ENCODE measurements at places on chromosomes 11 and 22.

- no peak for DNase-seq
These were observed 39.2 kb downstream of the APOL1 start for GRCh38 chr22:36291831-36292740.

DNA sequence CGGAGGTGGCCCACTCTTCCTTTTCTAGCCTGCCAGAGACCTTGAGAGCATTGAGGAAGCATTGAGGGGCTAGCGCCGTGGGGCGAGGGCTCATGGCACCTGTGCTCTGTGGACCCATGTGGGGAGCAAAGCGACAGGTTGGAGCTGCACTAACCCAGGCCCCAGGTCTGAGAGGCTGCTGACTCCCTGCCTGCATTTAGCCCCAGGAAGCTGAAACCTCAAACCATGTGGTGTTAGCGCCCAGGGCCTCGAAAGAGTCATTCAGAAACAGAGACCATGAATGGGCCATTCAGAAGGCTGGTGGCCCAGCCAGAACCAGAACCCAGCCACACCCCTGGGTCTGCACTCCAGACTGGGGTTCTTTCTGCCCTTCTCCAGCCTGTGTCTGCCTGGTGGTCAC is 88.6 kb downstream of the BCR start:
- DNase-seq: no peak

DNA sequence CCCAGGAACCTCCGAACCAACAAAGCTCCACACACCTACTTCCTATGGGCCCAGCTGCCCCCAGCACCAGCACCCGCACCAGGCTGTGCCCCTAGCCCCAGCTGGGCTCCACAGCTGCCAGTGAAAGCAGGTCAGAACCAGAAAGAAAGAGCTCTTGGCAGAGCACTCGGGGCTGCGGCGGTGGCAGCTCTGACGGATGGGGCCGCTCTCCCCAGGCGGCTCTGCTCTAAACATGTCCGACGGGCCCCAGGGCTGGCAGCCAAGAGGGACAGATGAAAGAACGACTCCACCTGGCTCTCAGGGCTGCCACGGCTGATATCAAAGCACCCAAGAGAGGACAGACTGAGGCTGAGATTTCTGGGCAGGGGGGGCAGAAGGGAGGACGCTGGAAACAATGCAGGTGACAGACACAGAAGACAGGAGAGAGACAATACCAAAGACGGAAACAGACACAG is 25.7 kb downstream of the LRFN4 start:
- DNase-seq: no peak

GRCh38 chr22:22691716-22692701 is 47.6 kb downstream of the GGTLC2 start:
- DNase-seq: no peak

GRCh38 chr22:19970031-19970478 is 28.4 kb upstream of the TXNRD2 start:
- no peak for DNase-seq

- no peak for DNase-seq
These were observed 12.9 kb downstream of the SIRT3 start for GRCh38 chr11:223026-223789.

- DNase-seq: no peak
These were observed 67.4 kb downstream of the SCUBE1 start for GRCh38 chr22:43275545-43276317.

GRCh38 chr11:73330569-73331093 is 22.6 kb downstream of the ARHGEF17 start:
- no peak for DNase-seq

DNA sequence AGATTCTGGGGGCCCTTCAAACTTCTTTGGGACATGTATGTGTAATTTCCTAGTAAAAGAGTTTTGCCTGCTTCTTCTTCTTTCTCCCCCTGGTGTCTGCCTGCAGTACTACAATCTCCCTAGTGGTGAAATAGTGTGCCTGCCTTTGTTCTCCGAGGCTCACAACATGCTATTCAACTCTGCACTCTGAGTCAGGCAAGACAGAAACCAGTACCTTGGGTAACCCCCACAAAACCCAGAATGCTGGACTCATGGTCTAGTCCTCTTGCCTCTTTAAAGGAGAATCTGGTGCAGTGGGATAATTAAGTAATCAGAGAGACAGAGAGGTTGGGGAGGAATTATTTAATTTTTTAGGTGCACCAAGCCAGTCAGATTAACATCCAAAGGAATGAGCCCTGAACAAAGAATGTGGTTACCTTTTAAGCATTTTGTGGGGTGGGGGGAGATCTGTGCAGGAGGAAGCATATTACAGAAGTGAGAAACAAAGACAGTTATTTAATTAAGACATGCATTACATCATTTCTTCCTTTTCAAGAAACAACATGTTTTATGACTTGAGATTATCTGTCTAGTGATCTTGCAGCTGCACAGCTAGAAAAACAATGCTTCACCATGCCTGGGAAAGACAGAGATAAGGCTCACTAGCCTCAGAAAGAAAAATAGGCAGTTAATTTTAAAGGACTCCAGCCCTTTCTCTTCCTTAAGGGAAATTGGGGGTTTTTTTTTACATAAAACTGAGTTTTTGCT is 11.0 kb upstream of the MS4A6A start:
- DNase-seq: peak; percentile 48

- no peak for DNase-seq
These were observed 282.5 kb upstream of the MPPED2 start for GRCh38 chr11:30868626-30869081.

- no peak for DNase-seq
These were observed 151.2 kb downstream of the LRRC4C start for GRCh38 chr11:41308286-41308685.

DNA sequence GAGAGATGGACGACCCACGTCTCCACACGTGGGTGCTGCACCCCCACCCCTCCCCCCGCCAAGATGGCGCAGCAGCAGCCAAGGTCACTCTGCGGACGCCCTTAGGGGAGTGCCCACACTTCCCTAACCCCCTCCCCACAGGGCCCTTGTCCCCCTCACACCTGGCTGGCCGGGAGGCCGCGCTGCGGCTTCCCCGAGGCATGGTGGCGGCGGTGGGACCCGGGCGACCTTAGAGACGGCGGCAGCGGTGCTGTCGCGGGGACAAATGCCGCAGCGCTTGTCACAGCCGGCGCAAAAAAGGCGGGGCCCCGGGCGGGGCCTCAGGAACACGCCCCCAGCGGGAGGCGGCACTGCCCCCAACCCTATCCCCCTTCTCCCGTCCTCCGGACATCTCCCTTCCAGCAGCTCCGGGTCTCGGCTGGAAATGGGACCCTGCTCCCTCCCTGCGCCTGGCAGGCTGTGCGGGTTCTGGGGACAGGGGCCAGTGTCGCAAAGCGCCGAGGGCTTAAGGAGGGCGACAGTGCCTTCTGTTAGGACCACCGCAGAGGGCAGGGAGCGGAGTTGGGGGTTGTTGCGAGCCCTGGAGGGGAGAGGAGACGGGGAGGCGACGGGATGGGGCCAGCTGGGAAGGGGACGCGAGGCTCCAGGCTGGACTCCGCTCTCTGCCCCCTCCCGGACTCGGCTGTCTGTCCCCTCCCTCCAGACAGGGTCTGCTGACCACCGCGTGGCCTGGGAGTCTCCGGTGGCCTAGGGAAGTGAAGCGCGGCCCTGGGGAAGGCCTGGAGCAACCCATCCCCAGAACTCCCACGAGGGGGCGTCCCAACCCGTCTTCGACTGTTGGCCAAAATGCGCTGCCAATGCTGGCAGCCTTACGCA is at the start of gene CHCHD10:
Gene CHCHD10 (minus strand): TSS at position 300 of the 876 bp plus-strand sequence. CDS start 98 bp downstream, at position 202.
- DNase-seq: peak; percentile 74

DNA sequence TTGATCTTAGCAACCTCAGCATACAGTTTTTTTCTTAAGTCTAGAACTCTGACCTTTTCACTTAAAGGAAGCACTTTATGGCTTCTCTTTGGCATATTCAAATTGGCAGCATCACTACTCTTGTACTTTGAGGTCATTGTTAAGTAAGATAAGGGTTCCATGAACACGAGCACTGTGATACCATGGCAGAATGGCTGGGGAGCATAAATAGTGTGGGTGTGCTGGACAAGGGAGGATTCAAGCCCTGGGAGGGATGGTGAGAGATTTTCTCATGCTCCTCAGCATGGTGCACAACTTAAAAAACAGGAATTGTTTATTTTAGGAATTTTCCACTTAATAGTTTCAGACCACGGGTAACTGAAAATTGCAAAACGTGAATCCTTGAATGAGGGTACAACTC is 111.4 kb downstream of the ATXN10 start:
- DNase-seq: no peak

DNA sequence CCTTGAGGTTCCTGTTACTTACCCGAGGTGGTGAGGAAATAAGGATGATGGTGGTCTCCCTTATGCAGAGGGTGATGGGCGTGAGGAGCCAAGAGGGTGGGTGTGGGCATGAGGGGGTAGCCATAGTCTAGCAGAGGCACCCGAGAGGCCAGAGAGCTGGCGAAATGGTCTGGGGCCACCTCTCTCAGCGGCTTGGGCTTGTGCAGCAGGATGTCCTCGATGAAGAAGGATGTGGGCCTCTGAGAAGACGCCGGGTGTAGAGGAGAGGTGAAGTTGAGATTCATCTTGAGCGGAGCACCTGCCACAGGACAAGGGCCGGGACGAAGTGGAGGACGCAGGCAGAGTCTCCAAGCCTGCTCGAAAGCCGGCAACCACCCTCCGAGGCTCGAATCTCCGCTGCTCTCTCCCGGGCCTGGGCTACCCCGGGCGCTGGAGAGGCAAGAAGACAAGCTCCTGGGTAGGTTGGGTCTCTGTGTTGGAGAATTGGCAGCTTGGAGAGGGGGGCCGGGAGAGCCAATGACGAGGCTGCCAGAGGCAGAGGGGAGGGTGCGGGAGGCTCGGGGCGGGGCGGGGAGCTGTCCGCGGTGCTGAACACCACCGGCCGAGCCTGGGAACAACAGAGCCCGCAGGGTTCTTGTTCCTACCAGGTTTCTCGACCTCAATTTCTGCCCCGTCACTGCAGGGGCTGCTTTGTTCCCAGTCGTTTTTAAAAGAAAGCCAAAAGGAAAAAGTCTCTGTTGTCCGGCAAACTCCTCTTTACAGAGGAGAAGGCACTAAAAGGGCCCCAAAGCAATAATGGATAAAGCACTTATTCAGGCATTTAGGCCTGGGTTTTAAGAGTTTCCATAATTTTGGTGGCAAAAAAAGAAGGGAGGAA is at the start of gene BSX:
Gene BSX (minus strand): TSS at position 447 of the 877 bp plus-strand sequence. CDS start 163 bp downstream, at position 284.
- DNase-seq: peak; percentile 57

DNA sequence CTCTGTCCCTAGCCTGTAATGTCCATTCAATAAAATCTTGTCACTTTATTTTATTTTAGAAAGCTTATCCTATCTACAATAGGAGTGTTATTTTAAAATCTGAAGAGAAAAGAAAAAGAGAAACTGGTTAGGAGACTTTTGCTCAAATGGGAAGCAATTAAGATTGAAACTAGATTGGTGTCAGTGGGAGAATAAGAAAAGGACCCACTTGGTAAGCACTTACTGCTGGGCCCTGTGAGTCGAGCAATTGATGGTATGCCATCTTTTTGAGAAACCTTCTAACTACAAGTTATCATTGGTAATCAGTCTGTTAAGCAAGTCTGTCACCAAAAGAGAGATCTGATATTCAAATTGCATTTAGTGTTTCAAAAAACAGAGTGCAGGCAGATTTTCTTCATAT is 258.4 kb downstream of the GRM5 start:
- no peak for DNase-seq

- DNase-seq: no peak
These were observed 43.6 kb downstream of the PPARA start for GRCh38 chr22:46193898-46194310.

DNA sequence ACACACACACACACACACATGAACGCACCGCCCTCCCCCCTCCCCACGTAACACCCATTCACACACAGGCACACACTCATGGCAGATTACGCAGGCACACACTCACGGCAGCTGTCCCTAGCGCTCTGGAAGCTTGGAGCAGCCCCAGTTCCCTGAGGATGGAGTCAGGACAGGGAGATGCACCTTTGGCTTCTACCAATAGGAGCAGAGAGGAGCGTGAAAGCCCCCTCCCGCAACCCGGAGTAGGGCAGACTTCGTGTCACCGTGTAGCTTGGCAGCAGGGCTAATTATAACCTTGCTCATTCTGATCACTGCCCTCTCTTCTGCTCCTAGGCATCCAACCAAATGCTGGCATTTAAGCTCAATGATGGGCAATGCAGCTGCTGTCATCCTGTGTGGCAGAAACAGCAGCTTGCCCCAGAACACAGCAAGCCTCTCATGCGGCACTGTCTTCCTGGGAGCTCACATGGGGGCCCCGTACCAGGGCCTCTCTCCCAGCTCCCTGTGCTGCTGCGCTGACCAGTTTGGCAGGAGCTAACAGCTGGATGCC is 31.9 kb downstream of the ANKK1 start:
- no peak for DNase-seq

- no peak for DNase-seq
These were observed 34.8 kb upstream of the DKK3 start for GRCh38 chr11:12043221-12043620.

- DNase-seq: no peak
These were observed 12.9 kb downstream of the EHD1 start for GRCh38 chr11:64865286-64866172.

- no peak for DNase-seq
These were observed 108.4 kb downstream of the SHANK2 start for GRCh38 chr11:71144010-71144409.

DNA sequence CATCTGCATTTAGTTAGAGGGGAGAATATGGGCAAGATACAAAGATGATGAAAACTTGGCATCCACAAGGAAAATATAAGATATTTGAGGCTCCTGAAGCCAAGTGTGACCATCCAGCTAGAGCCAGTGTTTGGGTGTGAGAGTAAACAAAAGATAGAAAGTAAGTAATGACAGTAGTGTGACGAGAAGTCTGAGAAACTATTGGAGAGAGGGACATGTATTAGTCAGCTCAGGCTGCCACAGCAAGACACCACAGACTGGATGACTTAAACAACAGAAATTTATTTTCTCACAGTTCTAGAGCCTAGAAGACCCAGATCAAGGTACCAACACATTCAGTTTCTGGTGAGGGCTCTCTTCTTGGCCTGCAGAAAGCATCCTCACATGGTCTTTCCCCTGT is 6.4 kb upstream of the CCKBR start:
- no peak for DNase-seq

GRCh38 chr22:44047891-44048301 is 23.8 kb downstream of the PARVB start:
- no peak for DNase-seq

DNA sequence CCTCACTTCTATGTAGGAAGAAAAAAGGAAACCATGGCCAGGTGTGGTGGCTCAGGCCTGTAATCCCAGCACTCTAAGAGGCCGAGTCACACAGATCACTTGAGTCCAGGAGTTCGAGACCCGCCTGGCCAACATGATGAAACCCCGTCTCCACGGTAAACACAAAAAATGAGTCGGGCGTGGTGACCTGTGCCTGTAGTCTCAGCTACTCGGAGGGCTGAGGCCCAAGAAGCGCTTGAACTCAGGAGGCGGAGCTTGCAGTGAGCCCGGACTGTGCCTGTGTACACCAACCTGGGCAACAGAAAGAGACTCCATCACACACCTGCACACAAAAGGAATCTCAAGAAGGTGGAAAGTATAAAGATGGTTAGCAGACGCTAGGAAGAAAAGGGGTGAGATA is 17.7 kb downstream of the DEFB131B start:
- no peak for DNase-seq

- DNase-seq: no peak
These were observed 45.8 kb downstream of the SCGB1A1 start for GRCh38 chr11:62464655-62465054.

- DNase-seq: no peak
These were observed 223.6 kb downstream of the ADAMTS15 start for GRCh38 chr11:130671801-130672700.

- DNase-seq: no peak
These were observed 11.1 kb downstream of the CCKBR start for GRCh38 chr11:6270584-6271246.
